SK-N-MC (cell line): ENCODE measurements at places on chromosomes 3 and 15.

GRCh38 chr3:69948246-69948862 is 51.2 kb upstream of the SAMMSON start:
- DNase-seq: no peak

DNA sequence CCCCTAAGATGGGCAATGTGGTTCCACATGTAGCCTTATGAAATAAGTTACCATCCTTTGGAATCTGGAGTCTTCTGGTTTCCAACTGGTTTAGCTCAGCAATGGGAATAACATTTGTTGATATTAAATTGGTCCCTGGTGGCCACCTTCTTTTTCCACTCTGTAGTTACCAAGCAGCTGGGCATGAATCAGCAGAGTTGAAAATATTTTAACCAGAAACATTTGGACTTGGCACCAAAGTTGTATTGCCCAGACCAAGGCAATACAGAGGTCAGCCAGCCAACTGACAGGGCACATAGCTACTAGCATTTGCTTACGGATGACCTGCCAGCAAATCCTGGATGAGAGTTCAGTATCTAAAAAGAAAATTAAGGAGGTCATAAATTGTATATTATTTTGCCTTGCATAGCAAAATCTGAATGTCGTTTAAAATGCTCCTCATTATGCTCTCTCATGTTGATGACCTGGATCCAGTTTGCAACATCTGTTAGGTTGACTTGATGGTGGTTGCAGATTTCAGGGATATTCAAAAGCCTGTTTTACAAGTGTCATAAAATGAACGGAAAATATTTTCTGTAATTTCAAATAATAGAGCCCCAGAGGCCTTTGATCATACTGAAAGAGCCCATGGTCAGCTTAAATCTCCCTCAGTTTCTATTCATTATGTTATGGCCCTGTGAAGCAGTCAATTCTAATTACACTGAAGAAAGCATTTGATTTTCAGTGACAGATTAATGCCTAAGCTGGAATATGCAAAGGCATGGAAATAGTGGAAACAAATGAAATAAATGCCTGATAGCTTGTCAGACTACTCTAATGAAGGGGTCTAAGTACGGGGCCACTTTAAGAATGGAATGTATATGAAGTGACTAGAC is 54.6 kb downstream of the PPM1L start:
- DNase-seq: no peak

- DNase-seq: no peak
These were observed 15.5 kb downstream of the PLA1A start for GRCh38 chr3:119613201-119613600.

GRCh38 chr3:16998236-16998923 is 113.6 kb downstream of the PLCL2 start:
- DNase-seq: no peak

GRCh38 chr15:71951134-71951533 is 140.8 kb downstream of the NR2E3 start:
- no peak for DNase-seq

GRCh38 chr3:45948311-45948781 is 5.1 kb downstream of the CXCR6 start:
- DNase-seq: no peak

DNA sequence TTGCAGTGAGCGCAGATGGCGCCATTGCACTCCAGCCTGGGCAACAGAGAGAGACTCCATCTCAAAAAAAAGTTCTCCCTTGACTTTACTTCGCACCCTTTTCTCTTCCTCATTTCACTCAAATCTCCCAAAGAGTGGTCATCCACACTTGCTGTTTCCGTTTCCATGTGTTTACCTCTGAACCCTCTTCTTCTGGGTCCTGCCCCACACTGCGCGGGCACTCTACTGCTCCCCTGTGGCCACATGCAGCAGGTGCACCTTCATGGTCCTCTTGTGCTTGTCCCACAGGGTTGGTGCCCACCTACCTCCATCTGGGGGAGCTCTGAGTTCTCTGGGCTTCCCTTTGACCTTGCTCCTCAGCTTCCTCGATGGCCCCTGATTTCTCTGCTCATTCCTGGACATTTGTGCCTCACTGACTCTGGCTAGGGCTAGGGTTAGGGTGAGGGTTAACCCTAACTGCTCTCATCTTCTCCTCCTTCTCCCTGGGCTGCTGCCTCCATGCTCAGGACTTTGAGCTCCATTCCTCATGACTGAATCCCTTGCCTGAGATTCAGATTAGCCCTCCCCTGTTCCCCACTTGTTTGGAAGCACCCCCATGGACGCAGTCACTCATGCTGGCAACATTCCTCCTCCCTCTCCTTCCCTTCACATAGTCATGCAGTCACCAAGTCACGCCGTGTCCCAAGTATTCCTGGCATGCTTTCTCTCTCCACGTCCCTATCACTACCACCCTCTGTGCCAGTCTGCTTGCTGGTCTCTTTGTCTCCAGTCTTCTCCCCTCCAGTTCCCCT is 26.6 kb upstream of the KY start:
- no peak for DNase-seq

DNA sequence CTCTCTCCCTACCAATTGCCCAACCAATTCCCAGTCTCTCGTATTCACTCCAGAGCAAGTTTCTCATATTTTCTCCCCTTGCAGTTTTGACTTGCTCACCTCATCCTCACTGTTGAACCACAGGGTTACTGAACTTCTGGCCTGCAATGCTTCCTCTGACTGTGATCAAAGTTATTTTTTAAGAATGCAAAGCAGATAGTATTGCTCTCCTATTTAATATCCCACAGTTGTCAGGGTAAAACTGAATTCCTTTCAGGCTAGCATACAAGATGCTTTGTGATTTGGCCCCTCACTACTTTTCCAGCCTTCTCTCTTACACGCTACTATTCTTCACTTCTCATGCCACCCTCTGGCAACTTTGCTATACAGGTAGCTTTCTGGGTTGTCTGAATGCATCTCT is 80.9 kb downstream of the LRRFIP2 start:
- no peak for DNase-seq

- no peak for DNase-seq
These were observed 18.2 kb downstream of the CCR4 start for GRCh38 chr3:32969656-32970055.

DNA sequence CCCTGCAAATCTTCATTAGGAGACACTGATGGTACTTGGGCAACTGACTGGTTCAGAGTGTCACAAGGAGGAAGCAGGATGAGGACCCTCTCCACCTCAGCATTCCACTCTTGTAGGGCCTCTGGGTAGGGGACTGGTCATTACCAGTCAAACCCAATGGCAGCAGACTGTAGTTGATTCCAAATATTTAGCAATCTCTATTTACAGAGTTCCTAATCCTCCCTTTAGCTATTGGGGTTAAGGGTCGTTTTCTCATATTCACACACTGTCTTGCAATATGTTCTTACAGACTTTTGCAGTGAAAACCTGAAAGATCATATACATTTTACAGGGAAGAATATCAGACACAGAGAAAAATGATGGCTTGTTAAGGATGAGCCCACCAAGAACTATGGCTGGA is 397.7 kb downstream of the GAP43 start:
- DNase-seq: no peak

GRCh38 chr15:57183041-57183440 is 193.3 kb upstream of the CGNL1 start:
- no peak for DNase-seq

DNA sequence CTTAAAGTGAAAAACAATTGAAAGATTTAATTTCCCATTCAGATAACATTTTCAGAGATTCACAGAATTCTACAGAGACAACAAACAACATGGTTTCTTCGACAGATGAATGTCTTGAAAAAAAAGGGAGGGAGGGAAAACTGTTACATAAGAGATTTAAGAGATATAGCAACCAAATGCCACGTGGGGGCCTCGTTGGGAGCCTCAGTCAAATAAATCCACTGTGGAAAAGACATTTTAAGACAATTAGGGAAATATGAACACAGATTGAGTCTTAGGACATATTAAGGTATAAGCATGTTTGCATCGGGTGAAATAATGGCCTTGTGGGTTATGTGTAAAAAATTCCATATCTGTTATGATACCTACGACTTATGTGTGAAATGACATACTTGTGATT is 5.0 kb upstream of the PRRT3 start:
- no peak for DNase-seq

DNA sequence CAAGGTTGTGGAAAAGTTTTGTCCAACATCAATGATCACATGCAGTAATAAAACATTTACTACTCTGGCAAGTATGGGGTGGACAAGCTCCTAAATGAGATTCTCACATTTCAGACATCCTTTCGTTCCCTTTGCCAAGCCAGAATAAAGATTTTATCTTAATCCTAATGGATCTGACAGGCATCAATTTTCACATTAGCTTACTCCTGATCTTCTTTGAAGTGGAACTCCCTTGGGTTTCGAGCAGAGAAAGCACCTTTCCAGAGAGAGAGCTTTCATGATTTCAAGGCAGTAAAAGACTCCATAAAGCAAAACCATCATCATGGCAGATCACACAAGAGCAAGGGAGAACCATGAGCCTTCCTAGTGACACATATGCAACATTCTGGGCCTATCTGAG is 27.3 kb upstream of the EID1 start:
- no peak for DNase-seq

DNA sequence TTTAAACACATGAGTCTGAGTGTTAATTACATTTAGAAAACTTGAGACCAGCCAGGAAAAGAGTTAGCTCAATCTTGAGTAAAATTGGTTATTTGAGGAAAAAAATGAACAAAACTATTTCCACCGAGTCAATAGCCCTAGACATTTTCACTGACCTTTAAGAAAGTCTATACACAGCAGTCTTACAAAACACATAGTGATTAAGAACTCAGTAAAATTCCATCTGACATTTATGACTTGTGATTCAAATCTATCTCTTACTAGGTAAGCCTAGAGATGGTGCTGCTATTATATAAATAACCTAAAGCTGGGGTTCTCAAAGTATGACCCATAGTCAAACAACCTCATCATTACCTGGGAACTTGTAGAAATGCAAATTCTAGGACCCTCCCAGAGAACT is 109.1 kb upstream of the COL8A1 start:
- DNase-seq: no peak

- DNase-seq: no peak
These were observed 62.6 kb downstream of the PLXNA1 start for GRCh38 chr3:127045435-127046045.

DNA sequence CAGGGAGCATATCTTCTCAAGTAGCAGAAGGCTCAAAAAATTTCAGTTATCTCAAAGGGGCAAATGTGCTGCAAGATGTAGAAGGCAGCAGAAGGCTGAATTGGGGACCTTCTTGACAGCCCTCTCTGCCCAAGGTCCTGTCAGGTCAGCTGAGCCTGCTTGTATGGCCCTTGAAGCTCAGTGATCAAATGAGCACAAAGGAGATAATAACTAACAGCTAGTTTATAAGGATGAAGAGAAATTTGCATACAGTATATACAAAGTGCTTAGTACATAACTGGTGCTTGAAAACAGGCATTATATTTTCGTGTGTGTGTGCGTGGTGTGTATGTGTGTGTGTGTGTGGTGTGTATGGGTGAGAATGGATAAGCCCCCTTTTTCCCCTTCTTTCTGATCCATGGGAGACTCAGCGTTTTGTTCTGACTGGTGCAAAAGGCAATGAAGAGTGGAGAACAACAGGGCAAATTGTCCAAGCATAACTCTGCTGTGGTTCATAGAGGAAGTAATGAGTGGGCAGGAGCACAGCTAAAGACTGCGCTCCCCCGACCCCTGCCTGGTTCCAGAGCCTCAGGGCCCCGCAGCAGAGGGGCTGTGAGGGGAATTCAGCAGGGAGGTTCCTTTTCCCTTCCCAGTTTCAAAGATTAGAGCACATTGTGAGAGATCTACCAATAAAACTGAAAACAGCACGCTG is 356.8 kb upstream of the NR2F2 start:
- no peak for DNase-seq
